ENCODE measurements at places on chromosomes 2 and 18.
A peak's percentile ranks its signal among the peaks of the same experiment; 100 is the strongest.

DNA sequence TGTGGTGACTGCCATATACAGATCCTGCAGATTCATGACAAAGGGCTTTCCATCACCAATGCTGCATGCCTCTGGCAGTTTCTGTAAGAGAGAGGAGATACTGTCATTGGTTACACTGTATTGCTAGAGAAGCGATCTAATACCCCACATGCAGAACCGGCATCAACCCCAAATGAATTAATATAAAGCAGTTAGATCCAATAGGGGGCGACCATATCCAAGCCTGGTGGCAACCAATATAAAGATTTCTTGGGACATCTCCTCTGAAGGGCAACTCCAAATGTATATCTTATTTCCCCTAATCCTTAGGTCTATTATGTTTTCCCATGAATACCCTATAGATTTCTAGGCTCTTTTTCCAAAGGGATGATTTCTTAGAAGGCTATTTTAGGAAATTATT lies 17.4 kb upstream of the IHH start:
- no peak for DNase-seq

DNA sequence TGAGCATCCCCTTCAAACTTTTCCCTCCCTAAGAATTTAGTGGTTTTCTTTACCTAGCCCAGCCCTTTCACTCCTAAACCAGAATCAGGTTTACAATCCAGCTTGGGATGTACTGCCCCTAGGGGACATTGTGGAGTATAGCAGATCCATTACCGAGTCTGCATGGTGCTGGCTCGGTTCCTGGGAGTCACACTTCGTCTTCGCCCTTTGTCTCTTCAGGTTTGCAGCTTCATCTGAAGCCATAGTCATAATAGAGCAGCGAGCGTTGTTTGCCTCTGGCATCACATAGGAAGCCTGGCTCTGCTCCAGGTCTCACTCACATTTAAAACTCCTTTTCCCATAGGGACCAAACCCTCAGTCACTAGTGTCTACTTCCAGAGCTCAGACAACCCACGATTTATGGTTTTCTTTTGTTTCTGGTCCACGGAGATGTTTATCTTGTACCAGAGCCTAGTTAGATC lies 16.8 kb upstream of the LYPD6 start:
- peak; percentile 4 for DNase-seq

GRCh38 chr2:17621781-17622180 lies 81.3 kb downstream of the VSNL1 start:
- no peak for DNase-seq

DNA sequence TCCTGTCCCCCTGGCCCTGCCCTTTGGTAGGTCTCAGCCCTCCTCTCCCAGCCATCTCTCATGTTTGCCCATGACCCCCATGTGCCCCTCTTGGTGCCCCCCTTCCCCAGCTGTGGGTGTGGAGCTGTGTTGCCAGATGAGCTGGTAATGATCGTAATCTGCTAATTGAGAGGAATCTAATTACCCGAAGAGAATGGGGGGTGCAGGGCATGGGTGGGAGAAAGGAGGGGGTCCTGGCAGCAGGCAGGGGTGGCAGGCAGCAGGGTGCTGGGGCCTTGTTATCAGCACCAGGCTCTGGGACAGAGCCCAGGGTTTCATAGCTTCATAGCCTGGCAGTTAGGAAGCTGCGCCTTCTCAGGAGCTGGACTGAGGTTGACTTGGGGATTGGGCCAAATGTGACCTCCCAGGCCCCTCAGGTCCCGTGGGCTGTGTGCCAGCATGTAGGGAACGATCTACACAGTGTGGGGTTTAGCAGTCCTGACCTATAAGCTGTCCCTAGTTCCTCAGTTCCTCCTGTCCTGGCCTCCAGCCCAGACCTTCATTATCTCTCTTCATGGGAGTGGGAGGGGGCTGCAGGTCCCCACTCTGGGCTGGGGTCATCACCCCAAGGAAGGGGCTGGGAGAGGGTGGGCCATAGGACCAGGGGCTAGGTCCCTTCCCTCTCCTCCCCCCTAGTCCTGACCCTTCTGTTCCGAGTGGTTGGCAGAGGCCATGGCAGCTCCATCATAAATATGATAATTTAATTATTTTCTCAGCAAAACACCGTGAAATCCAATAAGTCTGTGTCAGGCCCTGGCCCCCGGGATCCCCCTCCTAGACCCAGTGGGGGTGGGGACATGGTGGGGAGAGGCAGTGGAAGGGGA lies 6.5 kb upstream of the ASIC4 start:
- no peak for DNase-seq

- DNase-seq = no peak
Observed at GRCh38 chr2:33579227-33579626, 19.9 kb downstream of the FAM98A start.

DNA sequence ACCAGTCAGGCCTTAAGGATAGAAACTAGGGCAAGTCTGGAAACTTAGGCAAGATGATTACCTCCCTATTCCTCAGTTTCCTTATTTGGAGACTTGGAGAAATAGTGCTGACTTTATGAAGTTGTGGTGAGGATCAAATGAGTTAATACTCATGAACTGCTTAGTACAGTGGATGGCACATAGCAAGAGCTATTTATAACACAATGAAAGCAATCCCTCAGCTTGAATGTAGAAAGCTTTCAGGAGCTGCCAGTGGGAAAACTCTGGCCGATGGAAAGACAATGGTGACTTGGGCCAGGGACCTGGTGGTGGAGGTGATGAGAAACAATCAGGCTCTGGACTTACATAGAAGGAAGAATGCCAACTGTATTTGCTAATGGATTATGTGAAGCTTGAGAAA lies 269.4 kb upstream of the THUMPD2 start:
- no peak for DNase-seq

GRCh38 chr2:128499367-128500137 lies 180.9 kb upstream of the HS6ST1 start:
- no peak for DNase-seq

All from hypothalamus (tissue), 51 donors.